ENCODE measurements at places on chromosomes 16 and 17.

GRCh38 chr16:75491876-75492275, 3.4 kb downstream of the CHST6 start:
- peak; percentile 69 for DNase-seq

DNA sequence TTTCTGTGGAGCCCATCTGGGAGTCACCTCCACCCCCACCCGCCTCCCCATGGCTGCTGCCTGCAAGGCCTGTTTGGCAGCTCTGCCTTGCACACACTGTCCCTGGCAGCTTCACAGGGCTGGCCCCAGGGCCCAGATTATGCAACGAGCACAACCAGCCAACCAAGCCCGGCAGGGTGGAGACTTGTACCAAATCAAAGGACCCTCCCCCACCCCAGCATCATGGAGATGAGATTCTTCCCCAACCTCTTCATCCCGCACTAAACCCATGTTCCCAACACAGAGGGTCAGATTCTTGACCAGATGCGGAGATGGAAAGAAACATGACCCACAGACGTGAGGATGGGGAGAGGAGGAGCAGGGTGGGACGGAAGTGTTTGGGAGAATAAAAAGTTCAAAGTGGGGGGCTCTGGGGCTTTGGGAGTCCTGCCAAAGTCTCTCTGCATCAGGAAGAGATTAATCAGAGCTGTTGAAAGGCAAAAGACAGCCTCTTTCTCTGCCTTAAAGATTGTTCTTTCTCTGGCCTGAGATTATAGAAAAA, 3.8 kb downstream of the SMARCD2 start:
- DNase-seq, result peak; percentile 51

GRCh38 chr16:72646615-72647014, 401.3 kb downstream of the ZFHX3 start:
- DNase-seq, result no peak

DNA sequence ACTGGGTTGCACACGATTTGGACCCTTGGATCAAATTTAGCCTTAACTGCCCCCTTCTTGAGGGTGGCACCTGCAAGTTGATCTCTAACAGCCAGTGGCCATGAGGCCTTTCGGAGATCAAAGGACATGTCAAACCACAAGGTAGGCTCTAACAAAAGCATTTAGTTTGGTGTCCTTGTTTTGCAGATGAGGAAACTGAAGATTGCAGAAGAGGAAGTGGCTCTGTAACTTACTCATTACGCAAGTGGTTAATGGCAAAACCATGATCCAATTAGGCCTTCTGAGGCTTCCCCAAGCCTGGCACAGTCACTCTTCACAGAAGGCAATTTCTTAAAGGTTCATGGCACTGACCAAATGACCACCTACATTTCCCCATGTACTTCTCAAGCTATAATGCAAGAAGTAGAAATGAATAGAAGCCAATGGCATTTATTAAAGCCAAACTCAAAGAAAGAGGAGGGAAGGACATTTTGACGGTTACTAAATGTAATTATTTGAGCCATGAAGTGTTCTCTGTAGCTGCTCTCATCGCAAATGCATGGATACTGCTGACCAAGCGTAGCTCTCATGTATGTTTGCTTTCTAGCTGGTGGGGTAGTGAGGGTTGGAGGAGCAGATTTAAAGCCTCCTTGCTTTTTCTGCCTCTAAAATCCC, 32.8 kb upstream of the ABCC12 start:
- DNase-seq, result no peak

- no peak for DNase-seq
Measured at GRCh38 chr16:83513008-83513755, 294.6 kb upstream of the HSBP1 start.

DNA sequence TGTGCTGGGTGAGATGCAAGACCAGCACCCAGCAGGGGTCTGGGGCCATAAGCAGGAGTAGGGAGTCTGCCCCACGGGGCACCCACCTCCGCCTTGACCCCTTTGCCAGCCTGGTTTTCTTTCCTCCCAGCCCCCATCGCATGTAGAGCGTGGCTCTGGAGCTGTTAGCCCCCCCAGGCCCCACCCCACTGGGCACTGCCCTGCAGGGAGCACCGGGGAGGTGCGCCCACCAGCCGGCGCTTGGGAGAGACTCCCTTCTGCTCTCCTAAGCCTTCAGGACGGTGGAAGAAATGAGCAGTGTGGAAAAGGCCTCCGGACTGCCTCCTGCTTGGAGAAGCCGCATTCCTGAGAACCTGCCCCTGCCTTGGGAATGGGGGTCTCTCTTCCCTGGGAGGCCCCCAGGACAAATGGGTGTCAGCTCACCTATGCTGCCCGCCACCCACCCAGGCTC, 186.2 kb downstream of the IRF8 start:
- DNase-seq, result no peak

GRCh38 chr16:25033852-25034251, 18.7 kb upstream of the ARHGAP17 start:
- no peak for DNase-seq

- DNase-seq, result no peak
Measured at GRCh38 chr17:49889500-49889899, 41.6 kb upstream of the TAC4 start.

- no peak for DNase-seq
Measured at GRCh38 chr16:11625769-11626168, 39.0 kb upstream of the LITAF start.

DNA sequence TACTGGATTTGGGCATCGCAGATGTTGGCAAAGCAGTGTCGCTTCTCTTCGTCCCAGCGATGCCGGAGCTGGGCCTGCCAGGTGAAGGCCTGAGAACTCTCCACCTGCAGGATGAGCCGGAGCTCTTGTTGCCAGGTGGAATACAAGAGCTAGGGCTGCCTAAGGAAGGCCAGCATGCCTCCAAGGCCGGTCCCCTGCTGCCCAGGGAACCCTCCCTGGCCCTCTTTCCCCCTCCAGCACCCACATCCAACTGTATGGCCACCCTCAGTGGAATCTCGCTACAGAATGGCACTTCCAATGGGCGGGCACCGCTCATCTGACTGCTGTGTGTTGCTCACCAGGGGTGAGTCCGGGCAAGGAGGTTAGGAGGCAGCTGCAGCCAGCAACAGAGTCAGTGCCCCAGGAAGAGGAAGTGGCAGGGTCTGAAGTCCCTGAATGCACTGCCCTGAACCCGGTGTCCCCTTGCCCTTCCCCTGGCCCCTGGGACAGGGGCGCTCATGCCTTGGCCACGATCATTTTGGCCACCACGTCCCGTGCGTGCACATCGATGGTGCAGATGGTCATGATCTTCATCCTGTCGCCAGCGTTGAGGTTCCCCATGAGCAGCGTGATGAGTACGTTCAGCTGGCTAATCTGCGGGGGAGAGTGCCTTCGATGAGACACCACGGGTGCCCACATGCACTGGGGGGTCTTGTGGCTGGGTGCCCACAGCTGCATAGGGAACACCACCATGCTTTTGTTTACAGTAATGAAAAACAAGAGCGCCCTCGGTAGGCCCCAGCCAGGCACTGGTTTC, 75.8 kb downstream of the DNAH17 start:
- no peak for DNase-seq

DNA sequence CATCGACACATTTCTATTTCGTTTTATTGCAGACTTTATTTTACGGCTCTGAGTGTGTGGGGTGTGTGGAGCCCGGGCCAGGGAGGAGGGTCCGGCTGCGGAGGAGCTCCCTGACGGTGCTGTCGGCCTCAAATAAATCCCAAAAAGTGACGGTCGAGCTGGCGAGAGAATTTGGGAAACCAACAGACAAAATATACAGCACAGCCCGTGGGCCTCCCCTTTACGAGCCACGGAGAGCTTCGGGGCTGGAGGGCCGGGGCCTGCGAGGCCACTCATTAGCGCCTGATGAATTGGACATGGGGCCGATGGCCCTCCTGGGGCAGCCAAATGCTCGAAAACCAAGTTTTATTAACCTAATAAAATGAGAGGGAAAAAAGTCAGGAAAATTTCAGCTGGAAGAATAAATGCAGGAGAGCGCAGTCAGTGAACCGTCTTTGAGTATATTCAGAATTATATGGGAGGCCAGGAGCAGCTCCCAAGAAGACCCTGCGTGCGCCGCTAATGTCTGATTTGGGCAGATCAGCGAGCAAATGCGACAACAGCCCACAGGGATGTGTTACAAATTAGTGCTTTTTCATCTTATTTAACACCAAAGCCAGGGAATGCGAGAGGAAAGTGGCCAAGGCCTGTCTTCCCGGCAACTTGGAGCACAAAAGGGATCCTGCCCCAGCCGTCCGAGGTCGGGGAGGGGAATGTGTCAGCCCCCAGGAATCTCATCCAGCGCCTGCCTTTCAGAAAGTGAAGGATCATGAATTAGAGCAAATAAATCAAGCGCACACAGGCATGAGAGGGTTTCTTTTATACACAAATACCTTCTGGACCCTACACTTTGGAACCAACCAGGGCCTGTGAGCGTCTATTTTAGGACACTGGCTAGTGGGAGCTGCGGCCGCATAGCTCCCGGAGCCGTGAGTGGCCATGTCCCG, 249.1 kb downstream of the C16orf95 start:
- DNase-seq, result no peak

DNA sequence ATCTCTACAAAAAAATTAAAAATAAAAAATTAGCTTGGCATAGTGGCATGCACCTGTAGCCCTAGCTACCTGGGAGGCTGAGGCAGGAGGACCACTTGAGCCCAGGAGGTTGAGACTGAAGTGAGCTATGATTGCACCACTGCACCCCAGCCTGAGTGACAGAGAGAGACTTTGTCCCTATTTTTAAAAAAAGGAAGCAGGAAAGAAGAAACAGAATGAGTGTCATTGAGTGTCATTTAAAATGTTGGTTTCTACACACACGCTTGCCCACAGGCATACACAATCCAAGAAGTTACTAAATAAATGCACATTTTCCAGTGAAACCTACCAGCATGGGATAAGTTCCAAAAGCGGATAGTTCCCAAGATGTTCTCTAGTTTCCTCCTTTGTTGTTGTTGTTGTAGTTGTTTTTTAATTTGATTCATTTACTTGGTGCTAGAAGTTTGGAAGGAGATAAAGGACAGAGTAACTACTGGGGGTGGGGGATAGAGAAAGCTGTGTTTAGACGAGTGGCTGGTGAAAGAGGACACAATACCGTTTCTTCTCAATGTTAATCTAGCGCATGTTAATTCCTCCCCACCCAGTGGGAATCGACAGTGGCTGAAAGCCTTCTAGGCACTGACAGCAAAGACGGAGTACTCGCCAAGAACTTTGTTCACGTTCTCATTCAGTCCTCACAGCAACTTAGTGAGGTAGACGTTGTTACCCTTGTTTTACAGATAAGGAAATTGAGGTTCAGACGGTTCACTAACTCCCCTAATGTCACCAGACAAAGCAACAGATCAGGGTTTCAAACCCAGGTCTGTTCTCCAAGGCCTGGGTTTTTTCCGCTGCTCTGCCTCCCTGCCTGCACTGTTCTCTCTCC, 17.3 kb downstream of the MRPS23 start:
- no peak for DNase-seq

DNA sequence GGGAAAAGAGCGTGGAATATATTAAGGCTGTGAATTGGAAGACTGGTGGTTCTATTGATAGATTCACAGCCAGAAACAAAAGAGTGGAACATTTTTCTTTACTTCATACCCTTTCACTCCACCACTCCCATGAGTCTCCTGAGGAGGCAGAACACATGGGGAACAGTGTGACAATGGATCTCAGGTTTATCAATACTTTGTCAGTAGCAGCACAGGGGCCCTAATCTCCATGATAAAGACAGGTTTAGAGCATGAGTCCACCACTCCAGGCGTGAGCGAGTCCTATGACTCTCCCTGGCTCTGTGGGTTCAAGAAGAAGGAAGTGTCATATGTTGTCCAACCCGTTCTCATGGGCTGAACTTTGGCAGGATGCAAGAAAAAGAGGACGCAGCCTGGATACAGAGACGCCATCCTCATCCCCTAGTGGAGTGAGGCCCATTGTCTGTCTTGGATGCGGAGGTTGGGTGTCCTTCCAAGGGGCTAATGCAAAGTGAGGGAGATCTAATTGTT, 361.2 kb downstream of the TMEM114 start:
- DNase-seq, result no peak

DNA sequence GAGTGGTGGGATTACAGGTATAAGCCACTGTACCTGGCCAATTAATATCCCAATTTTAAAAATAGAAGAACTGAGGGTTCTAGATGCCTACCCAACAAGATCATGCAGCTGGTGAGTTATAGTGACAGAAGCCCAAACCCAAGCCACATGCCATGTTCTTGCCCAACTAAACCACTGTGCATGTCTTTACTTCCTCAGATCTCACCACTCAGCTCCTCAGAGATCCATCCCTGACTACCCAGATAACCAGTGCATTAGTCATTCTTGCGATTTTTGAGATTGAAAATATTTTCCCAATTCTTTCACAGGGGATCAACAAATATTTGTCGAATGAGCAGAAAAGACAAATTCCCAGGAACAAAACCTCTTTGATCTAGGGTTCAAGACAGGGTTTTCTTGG, 303.1 kb downstream of the CBLN1 start:
- no peak for DNase-seq

- no peak for DNase-seq
Measured at GRCh38 chr16:26510924-26511323, 555.8 kb upstream of the C16orf82 start.

DNA sequence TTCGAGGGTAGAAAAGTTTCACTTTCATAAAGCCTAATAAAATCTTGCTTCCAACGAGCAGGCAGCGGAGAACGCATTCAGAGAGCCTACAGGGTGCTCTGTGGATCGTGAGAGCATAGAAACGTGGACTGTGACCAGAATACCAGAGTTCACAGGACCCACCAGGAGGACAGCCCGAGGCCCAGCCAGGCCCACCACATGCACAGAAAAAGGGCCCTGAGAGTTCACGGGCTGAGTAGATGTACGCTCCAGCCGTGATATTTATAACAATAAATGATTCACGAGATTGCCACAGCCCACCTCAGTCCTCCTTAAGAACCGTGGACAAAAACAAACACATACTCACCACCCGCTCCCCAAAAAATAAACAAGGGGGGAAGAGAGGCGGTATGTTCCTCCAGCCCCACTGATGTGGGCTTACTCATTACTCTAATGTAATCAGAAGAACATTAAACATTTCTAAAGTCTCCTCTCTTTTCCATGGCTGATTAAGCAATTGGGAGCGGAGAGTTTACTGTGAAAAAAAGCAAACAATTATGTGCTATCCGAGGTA, 207.2 kb downstream of the C16orf78 start:
- no peak for DNase-seq

- DNase-seq, result peak; percentile 50
Measured at GRCh38 chr16:720447-720989, 428 bp upstream of the ANTKMT start.

GRCh38 chr17:79870540-79870939, 31.3 kb upstream of the CBX4 start:
- no peak for DNase-seq

DNA sequence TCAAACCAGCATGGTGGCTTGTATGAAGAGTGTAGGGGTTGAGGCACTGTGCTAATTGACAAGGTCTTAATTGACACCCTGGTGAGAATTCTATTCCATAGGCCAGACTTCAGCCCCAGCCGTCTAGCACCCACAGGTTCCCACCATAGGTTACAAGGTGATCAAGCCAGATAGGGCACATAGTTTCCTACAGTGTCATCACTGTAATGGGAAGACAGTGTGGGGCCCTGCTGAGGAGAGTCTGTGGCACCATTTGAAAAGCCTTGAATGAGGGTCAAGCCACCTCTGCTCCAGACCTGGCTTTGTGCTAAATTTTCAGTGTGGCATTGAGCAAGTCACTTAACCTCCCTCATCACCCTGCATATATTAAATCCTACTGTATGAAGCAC, 36.2 kb downstream of the YPEL2 start:
- no peak for DNase-seq

GRCh38 chr17:17386094-17386800, 83.1 kb downstream of the NT5M start:
- DNase-seq, result no peak
